ENCODE measurements at places on chromosomes 16 and 17.

GRCh38 chr17:75637143-75637538 is 3.9 kb downstream of the SMIM5 start:
- no peak for DNase-seq

DNA sequence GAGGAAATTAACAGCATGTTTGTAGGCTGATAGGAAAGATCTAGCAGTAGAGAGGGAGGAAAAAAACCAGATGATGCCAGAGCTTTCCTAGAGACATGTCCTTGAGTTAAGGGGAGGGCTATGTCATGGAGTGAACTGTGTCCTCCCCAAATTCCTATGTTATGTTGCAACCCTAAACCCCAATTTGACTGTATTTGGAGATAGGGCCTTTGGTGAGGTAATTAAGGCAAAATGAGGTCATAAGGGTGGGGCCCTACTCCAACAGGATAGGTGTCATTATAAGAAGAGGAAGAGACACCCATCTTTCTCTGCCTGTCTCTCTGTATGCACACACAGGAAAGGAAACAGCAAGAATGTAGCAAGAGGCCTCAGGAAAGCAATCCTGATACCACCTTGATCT is 195.3 kb upstream of the AXIN2 start:
- DNase-seq, result no peak

GRCh38 chr17:31533546-31534155 is 142.2 kb downstream of the RAB11FIP4 start:
- DNase-seq, result no peak

- DNase-seq, result no peak
Measured at GRCh38 chr16:67108931-67109406, 772 bp upstream of the PHAF1 start.

GRCh38 chr17:38886643-38887010 is 16.8 kb downstream of the LASP1 start:
- no peak for DNase-seq

Data from GM04503 (cell line).